ENCODE measurements at places on chromosomes 4 and X.

- DNase-seq, result no peak
Measured at GRCh38 chr4:139740121-139740520, 74.5 kb downstream of the MGST2 start.

DNA sequence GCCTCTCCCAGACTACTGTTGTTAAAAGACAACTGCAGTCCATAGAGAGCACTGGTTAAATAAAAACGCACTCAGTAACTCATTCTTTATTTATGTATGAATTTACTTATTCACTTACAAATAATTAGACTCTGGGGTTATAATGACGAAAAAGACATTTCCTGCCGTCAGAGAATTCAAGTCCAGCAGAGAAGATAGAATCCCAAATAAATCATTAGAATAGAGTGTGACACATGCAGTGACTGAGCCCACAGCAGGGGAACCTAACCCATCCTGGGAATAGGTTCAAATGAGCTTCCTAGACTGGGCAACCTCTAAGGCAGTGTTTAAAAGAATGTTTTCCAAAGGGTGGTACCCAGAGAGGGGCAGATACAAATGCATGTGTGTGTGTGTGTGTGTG lies 53.9 kb downstream of the FGFBP1 start:
- DNase-seq, result no peak

- no peak for DNase-seq
Measured at GRCh38 chr4:89174784-89175183, 63.5 kb downstream of the TIGD2 start.

- no peak for DNase-seq
Measured at GRCh38 chr4:151766691-151767090, 5.9 kb upstream of the GATB start.

- DNase-seq, result no peak
Measured at GRCh38 chr4:184148738-184149637, 68.7 kb downstream of the ENPP6 start.

DNA sequence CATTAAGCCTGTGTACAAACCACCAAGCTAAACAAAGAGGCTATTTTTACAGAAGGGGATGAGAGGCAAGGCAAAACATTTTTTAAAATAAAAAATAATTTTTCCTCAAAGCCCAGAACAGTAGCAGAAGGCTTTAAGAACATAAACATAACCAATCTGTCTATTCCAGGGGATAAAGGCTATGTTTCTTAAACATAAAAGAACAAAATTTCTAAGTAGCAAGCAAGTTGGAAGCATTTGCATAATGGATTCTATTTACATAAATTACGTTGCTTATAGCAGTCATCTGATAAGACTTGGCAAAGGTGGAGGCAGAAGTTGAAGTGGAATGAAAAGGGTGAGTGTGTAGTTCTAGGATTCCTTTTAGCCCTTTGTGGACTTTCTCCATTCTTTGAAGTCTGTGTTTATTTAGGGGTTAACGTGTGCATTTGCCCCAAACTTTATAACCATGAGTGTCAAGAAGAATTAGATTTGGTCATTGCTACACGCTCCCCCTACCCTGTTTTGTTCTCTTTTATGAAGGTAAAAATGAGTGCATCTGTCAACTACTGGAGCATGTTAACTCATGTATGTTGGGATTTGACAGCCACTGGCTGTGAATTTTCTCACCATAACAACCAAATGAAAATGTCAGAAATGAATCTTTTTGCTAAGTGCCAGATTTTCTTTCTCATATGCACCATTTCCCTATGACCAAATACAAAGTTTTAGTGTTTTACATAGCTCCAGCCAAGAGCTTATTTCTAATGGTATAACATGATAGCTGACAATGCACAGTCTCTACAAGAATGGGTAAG lies 378.4 kb upstream of the IGFBP7 start:
- no peak for DNase-seq

DNA sequence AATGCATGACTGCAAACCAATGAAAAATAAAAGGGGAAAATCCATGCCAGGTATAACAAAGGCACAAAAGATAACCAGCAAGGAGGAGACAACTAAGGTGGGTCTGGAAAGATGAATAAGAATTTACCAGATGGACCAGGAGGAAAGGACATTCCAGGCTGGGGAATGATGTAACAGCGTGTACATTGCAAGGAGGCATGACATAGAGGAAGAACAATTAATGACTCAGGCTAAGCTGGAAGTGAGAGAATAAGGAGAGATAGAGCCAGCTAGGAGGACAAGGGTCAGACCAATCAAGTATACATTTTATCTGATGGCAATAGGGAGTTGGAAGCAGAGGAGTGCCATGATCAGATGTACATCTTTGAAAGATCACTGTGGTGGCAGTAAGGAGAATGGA lies 57.0 kb downstream of the MTMR8 start:
- DNase-seq, result no peak

GRCh38 chr4:129369361-129370010 lies 273.5 kb downstream of the C4orf33 start:
- DNase-seq, result no peak

- no peak for DNase-seq
Measured at GRCh38 chr4:99205153-99205979, 13.7 kb downstream of the ADH6 start.

DNA sequence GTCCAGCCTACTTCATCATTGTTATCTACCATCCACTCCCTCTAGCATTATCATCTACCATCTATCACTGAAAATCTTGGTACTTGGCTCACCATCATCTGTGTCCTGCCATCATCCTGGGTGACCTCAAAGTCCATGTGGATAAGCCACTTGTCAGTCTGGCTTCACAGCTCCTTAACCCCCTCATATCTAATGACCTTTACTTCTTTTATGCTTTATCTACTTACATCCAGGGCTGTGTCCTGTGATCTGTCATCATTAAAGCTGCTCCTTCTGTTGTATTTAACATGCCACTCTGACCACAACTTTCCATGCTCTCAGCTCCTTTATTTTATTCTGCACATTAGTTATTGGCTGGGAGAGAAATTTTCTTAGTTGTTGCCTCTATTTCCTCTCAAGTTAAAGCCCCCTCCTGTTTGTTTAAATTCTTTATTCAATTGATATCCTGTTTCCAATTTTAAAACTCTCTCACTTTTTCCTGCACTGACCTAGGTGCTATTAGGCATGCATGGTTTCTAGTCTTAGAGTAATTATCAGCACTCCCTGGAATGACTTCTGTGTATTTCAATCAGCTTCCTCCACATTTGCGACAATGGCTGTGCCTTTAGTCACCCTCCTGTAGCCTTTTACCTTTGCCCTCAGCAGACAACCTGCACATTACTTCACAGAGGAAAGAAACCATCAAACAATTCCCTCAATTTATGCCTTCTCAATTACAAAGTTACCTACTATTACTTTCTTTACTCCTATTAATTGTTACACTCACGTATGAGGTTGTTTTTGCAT lies 8.1 kb upstream of the FABP2 start:
- no peak for DNase-seq

DNA sequence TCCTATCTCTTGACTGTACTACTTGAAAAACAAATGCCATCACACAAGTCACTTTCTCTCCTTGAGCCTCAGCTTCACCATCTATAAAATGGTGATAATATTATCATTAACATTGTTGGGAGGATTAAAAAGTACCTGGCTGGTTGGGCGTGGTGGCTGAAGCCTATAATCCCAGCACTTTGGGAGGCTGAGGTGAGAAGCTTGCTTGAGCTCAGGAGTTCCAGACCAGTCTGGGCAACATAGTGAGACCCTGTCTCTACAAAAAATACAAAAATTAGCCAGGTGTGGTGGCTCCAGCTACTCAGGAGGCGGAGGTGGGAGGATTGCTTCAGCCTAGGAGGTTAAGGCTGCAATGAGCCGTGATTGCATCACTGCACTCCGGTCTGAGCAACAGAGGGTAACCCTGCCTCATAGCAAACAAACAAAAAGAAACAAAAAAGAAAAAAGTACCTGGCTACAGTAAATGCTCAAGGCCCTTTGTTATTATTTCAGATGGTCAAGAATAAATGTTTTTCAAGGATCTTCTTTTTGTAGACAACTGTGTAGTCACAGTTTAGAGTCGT lies 120.3 kb downstream of the CHRNA9 start:
- DNase-seq, result no peak

DNA sequence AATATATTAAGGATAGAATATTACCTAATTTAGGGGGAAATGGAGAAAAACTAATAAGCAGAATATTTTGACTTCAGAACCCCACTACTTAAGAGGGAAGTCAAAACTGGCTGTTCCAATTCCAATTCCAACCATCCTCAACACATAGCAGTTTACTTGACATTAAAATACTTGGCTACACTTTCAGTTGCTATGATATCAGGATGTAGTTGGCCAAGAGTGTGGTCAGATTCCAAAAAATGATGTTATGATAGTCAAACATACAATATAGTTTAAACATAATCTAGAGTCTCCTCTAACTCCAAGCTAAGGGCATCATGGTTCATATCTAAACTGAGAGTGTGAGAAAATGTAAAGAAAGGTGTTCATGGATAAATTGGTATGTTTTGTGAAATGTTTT lies 16.5 kb upstream of the SMIM14 start:
- DNase-seq, result no peak

DNA sequence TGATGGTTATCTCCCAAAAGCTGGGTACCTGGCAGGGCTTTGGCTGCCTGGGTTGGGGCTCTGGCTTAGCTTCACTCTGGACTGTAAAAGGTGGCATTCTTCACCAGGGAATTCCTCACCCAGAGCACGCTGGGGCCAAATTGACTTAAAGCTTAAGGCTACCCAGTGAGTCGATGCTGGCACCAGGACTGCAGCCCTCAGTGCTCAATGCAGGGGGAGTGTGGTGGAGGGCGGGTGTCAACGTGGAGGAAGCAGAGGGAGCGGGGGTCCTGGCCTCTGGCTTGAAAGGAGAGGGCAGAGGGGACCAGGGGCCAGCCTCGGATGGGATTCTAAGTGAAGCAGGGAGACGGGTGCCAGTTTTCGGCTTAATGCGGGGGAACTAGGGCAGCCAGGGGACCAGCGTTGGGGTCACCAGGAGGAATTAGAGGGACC lies 446 bp upstream of the FAM50A start:
- DNase-seq, result no peak

GRCh38 chr4:73259571-73260090 lies 1.0 kb upstream of the ANKRD17 start:
- no peak for DNase-seq

DNA sequence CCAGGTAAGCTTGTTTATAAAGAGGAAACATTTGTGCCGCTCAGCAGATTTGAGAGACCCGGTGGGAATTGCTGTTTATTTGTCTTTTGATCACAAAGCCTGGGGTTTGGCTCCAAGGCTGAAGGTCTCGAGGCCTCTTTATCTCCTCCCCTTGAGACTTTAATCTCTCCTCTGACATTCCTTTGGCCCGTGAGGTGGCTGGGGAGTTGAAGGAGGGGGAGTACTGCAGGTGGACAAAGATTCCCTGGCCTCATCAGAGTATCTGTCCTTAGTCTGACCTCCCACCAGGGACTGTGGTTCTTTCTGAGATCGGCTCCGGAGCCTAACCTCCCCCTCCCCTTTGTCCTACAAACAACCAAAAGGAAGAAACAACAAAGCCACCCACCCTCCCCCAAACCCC lies 216.5 kb downstream of the MID1IP1 start:
- DNase-seq, result no peak

- no peak for DNase-seq
Measured at GRCh38 chr4:53913771-53914170, 150.6 kb downstream of the CHIC2 start.

- DNase-seq, result no peak
Measured at GRCh38 chr4:52588097-52588496, 71.0 kb downstream of the USP46 start.

- no peak for DNase-seq
Measured at GRCh38 chr4:164188236-164188635, 565.7 kb upstream of the SMIM31 start.

GRCh38 chr4:74254386-74254785 lies 53.9 kb upstream of the EPGN start:
- DNase-seq, result no peak

DNA sequence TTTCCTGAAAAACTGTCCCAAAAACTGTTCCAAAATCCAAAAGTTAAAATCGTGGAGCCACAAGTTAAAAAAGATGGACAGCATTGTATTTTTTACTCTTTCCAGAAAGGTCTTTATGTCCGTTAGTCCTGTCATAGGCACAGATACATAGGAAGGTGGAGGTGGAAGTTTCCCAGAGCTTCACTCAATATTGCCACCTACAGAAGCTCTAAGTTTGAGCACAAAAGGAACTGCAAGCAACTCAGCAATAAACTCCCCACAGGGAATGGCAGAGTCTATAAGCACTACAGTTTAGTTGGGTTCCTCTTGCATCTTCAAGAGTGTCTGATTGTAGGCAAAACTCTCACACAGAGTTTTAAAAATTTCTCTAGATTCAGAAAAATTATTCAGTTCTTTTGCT lies 22.0 kb upstream of the UGT2B4 start:
- DNase-seq, result no peak

DNA sequence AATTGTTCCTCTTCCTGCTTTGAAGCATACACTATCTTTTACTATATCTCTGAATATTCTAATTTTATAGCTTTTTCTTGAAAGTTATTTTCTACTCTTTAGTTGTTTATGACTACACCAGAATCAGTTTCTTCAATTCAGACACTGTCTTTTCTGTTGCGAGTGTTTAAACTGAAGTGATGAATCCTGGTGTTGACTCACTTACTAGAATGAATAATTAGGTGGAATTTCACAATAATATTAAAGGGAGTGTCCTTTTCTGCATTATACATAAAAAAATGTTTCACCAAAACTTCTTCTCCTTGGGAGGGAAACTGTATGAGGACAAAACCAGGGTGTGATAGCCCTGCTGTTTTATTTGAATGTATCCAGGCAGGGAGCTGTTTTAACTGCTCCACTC lies 1383.1 kb downstream of the C4orf33 start:
- DNase-seq, result no peak

- no peak for DNase-seq
Measured at GRCh38 chr4:113635739-113636437, 125.7 kb downstream of the CAMK2D start.

DNA sequence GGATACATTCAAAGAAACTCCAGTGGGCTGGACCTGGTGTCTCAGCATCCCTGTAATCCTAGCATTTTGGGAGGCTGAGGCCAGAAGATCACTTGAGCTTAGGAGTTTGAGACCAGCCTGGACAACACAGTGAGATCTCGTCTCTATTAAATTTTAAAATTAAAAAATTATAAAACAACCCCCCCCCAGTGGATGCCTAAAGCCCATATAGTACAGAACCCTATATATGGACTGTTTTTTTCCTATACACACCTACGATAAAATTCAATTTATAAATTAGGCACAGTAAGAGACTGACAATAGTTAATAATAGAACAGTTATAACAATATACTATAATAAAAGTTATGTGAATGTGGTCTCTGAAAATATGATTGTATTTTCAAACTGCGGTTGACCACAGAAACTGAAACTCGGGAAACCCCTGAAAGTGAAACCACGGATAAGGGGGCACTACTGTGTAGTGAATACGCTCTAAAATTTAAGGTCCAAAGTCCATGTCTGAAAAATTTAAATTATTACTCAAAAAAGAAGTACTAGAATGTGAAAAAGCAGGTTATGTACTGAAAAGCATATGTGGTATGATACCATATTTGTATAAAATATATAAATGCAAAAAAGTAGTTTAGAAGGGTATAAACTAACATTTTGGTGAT lies 2.0 kb downstream of the SMIM14 start:
- no peak for DNase-seq

GRCh38 chrX:83145876-83146275 lies 362.2 kb upstream of the POU3F4 start:
- no peak for DNase-seq

- DNase-seq, result no peak
Measured at GRCh38 chrX:19579485-19579884, 64.2 kb upstream of the MAP3K15 start.

Data from T-cell (primary cell).